ENCODE measurements at places on chromosomes 1 and 21.
A peak's percentile ranks its signal among the peaks of the same experiment; 100 is the strongest.

DNA sequence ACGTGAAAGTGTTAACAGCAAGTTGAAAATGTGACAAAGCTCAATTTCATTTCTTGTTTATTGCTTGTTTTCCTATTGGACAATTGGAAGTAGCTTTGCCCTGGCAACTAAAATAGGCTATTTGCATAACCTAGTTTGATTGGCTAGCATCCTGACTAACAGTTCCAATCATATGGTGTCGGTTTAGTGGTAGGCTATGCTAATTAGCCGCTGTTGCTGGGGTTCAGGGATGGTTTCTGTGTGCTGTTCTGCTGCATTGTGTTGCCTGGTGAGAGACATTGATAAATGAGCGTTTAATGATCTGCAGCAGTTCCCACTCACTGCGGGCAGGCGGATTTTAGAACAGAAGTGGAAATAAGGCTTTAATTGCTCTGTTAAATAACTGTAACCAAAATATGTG lies 68.5 kb downstream of the DYRK1A start:
- no peak for DNase-seq

DNA sequence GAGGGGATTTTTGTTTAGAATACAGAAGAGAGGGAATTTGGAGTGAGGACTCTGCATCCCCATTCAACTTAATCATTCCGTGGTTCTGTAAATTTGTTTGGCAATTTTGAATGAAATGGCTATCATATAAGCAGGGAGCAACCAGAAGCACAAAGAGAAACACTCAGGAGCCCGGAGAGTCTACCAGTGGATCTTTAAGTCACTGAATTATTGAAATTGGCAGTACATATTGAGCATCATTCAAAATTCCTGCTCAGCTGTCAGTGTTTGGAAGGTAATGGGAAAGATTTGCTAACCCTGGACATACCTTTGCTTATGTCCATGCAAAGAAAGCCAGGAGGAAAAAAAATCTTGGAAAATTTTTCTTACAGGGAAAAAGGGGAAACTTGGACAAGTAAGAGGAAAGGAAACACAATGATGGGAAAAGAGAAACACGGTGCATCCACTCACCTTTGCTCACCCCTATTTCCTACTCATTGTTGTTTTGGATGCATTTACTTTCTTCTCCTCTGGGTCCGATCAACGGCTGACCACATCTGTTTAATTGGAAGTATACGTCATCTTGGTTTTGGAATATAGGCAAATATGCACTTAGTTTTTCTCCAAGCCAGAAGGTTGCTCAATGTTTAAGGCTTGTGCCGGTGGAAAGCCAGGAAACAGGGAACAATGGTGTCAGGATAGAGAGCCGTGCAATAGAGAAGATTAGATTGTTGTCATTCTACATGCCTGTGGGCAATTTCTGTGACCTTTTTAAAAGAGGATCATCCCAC lies 243.0 kb upstream of the LYPLAL1 start:
- no peak for DNase-seq

DNA sequence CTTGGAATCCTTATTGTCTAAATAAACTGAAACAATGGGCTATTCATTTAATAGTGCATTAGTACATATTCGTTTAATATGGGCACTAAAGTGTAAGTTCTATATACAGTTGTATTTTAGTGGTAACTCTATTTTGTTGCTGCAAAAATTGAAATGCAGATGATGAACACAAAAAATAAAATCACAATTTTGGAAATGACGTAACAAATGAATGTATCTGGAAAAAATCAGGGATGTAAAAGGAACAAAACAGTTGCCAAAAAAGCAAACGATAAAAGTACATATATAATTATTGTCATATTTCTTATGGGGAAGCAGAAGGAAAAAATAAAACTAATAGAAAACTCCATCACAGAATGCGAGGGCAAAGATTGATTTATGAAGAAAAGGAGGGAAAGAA lies 254.9 kb downstream of the RYR2 start:
- no peak for DNase-seq

- no peak for DNase-seq
Observed at GRCh38 chr1:161849518-161849917, 83.4 kb downstream of the ATF6 start.

DNA sequence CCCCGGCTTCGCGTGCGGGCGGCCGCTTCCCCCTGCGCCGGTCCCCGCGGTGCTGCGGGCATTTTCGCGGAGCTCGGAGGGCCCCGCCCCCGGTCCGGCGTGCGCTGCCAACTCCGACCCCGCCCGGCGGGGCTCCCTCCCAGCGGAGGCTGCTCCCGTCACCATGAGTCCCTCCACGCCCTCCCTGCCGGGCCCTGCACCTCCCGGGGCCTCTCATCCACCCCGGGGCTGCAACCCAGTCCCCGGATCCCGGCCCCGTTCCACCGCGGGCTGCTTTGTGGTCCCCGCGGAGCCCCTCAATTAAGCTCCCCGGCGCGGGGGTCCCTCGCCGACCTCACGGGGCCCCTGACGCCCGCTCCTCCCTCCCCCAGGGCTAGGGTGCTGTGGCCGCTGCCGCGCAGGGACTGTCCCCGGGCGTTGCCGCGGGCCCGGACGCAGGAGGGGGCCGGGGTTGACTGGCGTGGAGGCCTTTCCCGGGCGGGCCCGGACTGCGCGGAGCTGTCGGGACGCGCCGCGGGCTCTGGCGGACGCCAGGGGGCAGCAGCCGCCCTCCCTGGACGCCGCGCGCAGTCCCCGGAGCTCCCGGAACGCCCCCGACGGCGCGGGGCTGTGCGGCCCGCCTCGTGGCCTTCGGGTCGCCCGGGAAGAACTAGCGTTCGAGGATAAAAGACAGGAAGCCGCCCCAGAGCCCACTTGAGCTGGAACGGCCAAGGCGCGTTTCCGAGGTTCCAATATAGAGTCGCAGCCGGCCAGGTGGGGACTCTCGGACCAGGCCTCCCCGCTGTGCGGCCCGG lies 159.2 kb downstream of the RUNX1 start:
- peak; percentile 65 for DNase-seq

DNA sequence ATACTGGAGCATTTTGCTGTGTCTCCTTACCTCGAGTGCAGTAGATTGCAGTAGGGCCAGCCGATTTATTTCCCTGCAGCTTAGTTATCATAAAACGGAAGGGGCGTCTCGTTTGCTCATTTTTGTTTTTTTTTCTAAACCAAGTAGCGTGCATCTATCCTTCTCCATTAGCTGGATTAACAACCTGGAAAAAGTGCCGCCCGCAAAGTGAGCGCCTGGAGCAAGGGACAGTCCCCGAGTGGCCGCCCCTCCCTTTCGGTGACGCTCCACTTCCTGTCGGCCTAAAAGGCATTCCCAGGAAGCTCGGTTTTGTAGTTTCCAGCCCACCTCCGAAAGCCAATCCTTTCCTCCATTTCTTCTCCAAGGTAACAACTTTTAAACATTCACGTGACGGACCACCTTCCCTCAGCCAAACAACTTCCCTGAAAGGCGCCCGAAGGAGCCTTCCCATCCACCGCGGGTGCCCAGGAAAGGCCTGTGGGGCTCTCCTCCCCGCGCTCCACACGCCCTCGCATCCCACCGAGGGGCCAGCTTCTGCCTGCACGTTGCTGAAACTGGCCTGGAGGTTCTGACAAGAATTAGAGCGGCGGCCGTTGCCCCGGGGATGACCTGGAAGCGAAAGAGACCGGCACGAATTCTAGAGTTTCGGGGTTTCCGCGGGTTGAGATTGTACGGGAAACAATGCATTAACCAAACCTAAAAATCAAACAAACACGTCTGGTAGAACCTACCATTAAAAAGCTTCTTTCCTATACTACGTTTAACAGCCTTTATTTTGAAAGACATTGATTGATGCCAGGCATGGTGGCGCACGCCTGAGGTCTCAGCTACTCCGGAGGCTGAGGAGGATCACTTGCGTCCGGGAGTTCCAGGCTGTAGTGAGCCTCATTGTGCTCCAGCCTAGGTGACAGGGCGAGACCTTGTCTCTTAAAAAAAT lies at the start of gene EXTL2:
Gene EXTL2 (minus strand): TSS at position 240 of the 937 bp plus-strand sequence. CDS start 6,085 bp downstream, outside the sequence.
- DNase-seq: peak; percentile 20

DNA sequence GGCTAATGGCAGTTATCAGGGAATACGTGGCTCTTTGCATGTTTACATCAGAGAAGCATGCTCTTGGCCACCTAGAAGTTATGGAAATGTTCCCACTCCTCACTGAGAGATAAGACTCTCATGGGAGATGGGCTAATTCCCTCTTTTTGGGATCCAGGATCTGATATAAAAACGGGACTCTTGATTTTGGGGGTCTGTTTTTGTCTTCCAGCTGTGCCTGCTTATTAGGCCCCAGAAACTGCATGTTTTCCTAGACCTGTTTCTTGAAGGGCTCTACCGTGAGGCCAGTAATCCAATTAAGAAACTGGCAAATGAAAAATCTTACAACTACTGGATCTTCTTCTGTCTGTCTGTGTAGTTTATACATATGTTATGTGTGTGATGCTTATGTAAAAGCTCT lies 47.0 kb upstream of the PTCH2 start:
- DNase-seq: no peak

- no peak for DNase-seq
Observed at GRCh38 chr1:106975944-106976343, 80.5 kb upstream of the PRMT6 start.

DNA sequence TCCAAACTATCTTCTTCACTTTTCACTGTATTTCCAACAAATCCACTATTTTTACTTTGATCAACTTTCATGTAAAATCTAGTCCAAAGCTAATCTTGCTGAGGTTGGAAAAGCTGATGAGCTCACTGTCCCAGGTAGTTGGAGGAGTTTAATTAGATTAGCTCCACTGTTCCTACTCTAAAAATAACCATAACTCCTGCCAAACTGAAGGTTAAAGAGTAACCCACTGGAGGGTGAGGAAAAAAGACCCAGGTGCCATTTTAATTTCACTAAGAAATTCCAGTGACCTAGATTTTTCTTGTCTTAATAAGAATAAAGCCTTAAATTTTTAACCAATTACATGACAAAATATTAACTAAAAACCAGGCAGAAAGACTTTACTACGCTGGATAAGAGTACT lies 15.3 kb downstream of the DCAF8 start:
- DNase-seq: no peak

DNA sequence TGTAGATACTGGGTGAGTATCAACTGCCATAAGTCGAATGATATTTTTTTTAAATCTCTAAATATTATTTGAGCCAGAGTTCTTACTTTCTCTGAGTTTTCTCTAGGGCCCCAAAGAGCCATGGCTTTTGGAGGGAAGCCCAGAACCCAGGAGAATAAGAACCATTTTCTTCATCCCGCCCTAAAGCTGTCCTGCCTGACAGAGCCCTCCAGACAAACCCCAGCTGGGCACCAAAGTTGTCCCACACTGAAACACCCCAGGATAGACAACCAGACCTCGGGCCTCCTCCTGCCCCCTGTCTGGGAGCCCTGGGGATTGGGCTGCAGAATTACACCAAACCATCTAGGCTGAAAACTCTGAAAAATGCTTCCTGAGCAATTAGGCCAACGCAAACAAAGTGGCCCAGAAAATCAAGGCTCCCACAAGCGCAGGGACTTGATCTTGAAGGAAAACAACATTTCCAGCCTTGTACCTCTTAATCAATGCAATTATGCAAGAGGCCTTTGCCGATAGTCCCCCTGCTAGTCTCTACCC lies 113.1 kb downstream of the RRAGC start:
- no peak for DNase-seq

- no peak for DNase-seq
Observed at GRCh38 chr1:25944986-25945385, 38.8 kb upstream of the STMN1 start.

- DNase-seq: no peak
Observed at GRCh38 chr21:44845418-44846223, 27.8 kb upstream of the SUMO3 start.
